GM23338 (cell line): ENCODE measurements at places on chromosomes 7 and 10. TPM values are rescaled to one million over a fixed set of nuclear protein-coding genes. Genes with fewer than 3 reads are reported as not detected.

DNA sequence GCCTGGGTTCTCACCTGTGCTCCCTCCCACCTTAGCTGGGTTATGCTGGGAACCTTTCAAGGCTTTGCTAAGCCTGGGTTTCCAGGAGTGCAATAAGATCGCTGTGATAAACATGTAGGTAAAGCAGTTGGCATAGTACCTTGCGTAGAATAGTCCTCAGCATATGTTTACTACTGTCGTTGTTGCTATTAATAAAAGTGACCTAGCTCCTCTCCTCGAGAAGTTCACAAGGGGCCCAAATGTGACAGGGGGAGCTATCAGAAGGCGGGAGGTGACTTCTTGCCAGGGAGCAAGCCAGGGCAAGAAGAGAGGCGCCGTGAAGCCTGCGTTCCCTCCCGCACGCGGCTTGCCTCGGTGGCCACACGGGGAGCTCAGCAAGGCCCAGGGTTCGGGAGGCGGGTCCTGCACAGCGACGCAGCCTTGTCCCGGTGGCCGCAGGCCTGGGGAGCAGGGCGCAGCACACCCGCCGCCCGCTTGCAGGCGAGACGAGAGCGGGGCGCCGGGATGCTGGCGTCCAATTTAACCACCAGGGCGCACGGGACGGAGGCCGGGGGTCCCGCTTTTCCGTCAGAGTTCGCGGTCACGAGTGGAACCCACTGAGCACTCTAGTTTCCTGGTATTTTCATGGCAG, 106.2 kb downstream of the SNX10 start:
- DNase-seq = peak; percentile 76

DNA sequence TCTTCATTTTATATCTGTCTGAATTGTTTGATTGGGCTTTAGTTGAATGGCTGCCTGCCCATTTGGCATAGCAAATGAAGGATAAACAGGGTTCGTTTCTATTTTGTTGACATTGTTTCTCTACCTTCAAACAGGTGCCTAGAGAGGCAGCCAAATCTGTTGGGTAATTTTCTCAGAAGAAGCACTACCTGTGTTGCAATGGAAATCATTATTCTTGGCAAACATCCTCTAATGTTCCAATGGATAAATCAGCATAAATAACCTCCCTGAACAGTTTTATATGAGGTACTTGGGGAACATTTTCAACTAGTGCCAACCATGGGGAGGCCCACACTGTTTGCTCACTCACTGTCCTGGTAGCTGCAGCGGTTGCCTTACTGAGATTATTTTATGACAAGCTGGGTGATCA, 64.4 kb upstream of the PLPP4 start:
- no peak for DNase-seq

GRCh38 chr7:134451656-134452055, 7.2 kb downstream of the AKR1B1 start:
- no peak for DNase-seq

PAPOLB gene
- total RNA-seq = 0.27 and 0.42 TPM in 2 replicates

DNA sequence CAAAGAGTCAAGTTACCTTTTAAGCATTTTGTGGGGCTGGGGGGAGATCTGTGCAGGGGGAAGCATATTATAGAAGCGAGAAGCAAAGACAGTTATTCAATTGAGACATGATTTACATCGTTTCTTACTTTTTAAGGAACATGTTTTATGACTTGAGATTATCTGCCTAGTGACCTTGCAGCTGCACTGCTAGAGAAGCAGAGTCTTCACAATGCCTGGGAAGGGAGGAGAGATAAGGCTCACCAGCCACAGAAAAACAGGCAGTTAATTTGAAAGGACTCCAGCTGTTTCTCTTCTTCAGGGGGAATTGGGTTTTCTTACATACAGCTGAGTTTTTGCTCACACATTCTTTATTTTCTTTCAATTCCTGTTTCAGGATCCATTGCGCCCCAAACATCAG, 31.0 kb downstream of the PHYH start:
- peak; percentile 27 for DNase-seq
